ENCODE measurements at places on chromosomes 11 and 22.
A peak's percentile ranks its signal among the peaks of the same experiment; 100 is the strongest.

GRCh38 chr11:44774108-44774507, 47.3 kb downstream of the TSPAN18 start:
- DNase-seq = no peak

GRCh38 chr11:11543656-11544055, 78.1 kb downstream of the GALNT18 start:
- no peak for DNase-seq

GRCh38 chr11:2393111-2393868, 7.3 kb upstream of the TSSC4 start:
- DNase-seq = peak; percentile 66

DNA sequence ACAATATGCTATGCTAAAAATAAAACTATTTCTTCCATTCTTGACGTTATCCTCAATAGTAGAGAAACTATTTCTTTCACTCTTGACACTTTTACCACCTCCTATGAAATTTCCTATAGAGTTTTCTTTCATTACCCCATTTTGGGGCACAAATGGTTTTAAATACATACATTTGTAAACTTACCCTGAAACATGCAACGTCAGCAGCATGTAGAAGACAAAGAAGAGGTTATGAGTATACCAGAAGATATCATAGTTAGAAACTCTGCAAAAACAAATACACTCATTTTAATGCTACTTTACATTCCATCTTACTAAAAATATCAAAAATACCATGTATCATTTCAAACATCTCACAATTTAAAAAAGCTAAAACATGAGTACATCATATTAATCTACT, 69.5 kb downstream of the NOX4 start:
- no peak for DNase-seq

GRCh38 chr11:9571071-9571762, 2.3 kb upstream of the WEE1 start:
- DNase-seq = no peak

DNA sequence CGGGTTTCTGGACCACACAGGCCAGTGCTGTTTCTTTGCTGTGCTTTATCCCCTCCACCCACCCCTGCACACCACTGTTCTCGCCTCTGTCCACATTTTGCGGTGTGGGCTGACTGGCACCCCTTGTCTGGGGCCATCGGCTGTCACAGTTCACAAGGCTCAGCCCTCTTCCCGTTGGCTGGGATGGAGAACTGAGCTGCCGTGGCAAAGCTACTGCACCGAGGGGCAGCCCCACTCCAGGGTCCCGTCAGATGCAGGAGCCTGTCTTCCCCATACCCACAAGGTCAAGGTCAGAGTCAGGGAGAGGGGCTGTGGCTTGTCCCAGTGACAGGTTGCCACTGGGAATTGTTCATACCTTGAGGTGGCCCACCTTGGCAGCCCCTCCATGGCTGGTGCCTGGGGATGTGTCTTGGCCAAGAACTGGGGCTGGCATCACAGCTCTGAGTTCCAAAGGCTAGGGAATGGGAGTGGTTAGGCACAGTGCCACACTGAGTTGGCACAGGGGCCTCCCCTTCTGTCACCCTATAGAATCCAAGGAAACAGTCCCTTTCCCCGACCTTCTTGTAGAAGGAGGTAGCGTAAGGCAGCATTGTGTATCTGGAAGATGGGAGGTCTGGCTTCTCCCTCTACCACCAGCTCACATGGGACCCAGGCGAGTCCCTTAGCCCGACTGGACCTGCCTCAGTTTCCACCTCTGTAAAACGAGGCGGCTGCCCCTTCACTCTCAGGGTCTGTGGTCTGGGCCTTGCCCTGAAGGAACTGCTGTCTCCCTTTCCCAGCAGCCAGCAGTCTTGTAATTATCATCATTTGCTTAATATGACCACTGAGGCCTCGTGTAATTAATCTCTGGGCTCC, 3.4 kb downstream of the GRK2 start:
- DNase-seq = peak; percentile 69

- no peak for DNase-seq
Observed at GRCh38 chr11:131776211-131776610, 405.8 kb downstream of the NTM start.

DNA sequence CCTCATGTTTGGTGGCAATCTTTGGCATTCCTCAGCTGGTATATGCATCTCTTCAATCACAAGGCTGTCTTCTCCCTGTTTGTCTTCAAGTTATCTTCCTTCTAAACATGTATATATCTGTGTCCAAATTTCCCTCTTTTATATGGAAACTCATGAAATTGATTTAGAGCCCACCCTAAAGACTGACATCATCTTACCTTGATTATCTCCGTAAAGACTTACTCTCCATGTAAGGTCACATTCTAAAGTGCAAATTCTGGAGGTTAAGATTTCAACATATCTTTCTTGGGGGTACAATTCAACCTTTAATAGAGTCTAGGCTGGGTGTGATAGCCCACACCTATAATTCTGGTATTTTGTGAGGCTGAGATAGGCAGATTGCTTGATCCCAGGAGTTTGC, 215.8 kb upstream of the LRRC4C start:
- DNase-seq = no peak

- DNase-seq = peak; percentile 68
Observed at GRCh38 chr22:38967451-38968450, 10.3 kb downstream of the APOBEC3A start.

DNA sequence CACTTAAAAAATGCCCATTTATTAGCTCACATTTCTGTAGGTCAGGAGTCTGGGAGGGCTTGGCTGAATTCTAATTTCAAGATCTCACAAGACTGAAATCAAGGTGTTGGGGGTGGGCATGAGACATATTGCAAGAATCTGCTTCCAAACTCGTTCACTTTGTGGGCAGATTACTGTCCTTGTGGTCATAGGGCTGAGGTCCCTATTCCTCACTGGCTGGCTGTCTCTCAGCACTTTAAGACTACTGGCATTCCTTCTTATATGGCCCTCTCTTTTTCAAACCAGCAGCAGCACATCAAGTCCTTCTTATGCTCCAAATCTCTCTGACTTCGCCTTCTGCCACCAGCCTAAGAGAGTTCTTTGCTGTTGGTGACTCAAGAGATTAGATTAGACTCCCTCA, 27.8 kb upstream of the MYOD1 start:
- DNase-seq = no peak

GRCh38 chr11:103061656-103062055, 30.3 kb downstream of the DCUN1D5 start:
- no peak for DNase-seq

All from Peyer's patch (tissue), 4 donors.